ENCODE measurements at places on chromosomes 11 and 22.
A peak's percentile ranks its signal among the peaks of the same experiment; 100 is the strongest.

- DNase-seq, result no peak
Observed at GRCh38 chr11:67227726-67228125, 38.5 kb upstream of the GRK2 start.

- no peak for DNase-seq
Observed at GRCh38 chr11:2381494-2382128, 4.5 kb downstream of the CD81 start.

- DNase-seq, result no peak
Observed at GRCh38 chr11:35144136-35144741, 5.3 kb downstream of the CD44 start.

GRCh38 chr11:94144216-94144615 lies 15.6 kb downstream of the PANX1 start:
- DNase-seq, result no peak

DNA sequence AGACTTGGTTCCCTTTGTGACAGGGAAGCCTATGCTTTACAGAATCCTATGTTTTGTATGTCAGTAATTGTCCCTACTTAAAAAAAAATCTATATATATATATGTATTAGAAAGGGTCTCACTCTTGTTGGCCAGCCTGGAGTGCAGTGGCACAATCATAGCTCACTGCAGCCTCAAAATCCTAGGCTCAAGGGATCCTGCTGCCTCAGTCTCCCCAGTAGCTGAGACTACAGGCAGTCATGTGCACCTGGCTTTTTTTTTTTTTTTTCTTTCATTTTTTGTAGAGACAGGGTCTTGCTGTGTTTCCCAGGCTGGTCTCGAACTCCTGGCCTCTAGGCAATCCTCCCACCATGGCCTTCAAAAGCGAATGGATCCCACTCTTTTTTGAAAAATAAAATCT lies 2.1 kb upstream of the NEAT1 start:
- no peak for DNase-seq

GRCh38 chr22:18130018-18130417 lies 19.4 kb downstream of the TUBA8 start:
- no peak for DNase-seq

DNA sequence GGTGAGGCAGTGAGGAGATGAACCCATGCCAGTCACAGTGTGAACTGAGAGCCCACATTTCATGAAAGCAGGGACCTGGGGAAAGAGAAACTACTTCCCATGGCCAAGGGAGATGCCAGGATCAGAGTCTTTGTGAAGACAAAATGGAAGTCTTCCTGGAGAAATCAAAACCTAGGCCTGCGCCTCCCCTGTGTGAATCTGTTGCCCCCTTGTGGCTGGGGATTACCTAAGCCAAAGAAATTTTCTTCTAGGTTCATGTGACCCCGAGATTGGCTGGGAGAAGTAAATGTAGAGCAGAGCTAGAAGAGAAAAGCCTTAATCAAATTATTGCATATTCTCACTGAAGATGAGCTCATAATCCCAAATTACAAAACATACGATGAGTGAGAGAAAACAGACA lies 1075.3 kb downstream of the TBC1D22A start:
- no peak for DNase-seq

DNA sequence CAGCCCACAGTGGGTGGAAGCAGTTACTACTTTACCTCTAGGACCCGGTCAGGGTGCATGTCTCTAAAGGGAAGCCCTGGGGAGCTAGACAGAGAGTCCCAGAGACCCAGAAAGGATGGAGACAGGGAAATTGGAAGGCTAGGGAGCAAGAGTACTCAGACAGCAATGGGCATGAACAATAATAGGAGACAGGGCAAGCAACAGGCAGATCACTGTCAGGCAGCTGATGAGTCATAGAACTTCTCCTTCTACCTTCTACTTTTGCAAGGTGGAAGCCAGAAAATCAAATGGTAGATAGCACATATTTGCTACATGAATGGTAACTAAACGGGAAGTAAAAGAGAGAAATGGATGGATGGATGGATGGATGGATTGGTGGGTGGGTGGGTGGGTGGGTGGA lies 19.6 kb downstream of the CD5 start:
- DNase-seq, result no peak

DNA sequence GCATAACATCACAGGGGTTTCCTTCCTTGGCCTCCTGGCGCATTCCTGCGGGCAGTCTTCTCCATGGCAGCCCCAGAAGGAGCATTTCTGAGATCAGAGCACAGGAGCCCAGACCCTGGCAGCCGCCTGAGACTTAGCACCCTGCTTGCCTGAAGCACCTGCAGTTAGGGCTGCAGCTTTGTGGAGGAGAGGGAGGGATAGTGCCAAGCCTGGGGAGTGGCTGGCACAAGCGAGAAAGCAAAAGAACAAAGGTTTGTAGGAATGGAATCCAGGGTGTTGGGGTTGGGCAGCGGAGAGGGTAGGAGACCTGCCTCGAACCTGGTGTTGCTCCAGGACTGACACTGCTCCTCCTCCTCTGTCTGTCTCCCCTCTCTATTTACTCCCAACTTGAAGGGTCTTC lies 66.9 kb downstream of the SCN3B start:
- DNase-seq, result no peak

DNA sequence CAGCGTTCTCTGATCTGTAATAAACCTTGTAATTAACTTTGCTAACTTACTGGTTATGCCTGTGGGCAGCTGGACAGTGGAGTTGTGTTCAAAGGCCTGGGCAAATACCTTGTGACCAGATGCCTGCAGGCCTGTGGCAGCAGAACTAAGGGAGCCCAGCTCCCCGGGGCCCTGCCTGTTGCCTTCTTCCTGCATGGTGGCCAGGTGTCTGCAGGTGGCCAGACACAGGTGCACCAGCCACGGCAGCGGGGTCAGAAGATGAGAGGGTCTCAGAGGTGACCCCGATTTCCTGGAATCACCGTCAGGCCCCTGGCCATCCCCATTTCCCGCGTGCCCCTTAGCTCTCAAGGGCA lies 127.2 kb downstream of the OSBP2 start:
- no peak for DNase-seq

DNA sequence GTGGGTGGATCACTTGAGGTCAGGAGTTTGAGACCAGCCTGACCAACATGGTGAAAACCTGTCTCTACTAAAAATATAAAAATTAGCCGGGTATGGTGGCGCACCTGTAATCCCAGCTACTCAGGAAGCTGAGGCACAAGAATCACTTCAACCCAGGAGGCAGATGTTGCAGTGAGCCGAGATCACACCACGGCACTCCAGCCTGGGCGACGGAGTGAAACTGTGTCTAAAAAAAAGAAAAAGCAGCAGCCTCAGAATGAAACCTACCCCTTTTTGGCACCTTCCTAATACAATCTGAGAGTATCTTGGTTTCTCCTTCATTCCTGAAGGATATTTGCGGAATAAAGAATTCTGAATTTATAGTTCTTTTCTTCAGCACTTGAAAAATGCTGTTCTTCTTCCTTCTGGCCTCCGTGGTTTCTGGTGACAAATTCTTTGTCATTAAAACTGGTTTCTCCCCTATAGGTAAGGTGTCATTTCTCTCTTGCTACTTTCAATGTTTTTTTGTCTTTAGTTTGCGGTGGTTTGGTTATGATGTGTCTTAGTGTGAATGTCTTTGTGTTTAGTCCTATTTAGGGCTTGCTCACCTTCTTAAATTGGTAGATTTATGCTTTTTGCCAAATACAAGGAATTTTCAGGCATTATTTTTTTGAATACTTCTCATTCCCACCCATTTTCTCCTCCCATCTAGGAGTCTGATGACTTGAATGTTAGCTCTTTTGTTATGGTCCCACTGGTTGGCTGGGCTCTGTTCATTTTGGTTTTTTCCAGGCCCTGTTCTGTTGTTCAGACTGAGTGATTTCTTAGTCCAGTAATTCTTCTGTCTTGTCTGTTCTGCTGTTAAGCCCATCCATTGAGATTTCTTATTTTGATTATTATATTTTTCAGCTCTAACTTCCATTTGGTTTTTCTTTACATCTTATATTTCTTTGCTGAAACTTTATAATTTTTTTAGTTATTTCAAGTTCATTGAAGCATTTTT lies 15.4 kb downstream of the ASRGL1 start:
- DNase-seq, result no peak

DNA sequence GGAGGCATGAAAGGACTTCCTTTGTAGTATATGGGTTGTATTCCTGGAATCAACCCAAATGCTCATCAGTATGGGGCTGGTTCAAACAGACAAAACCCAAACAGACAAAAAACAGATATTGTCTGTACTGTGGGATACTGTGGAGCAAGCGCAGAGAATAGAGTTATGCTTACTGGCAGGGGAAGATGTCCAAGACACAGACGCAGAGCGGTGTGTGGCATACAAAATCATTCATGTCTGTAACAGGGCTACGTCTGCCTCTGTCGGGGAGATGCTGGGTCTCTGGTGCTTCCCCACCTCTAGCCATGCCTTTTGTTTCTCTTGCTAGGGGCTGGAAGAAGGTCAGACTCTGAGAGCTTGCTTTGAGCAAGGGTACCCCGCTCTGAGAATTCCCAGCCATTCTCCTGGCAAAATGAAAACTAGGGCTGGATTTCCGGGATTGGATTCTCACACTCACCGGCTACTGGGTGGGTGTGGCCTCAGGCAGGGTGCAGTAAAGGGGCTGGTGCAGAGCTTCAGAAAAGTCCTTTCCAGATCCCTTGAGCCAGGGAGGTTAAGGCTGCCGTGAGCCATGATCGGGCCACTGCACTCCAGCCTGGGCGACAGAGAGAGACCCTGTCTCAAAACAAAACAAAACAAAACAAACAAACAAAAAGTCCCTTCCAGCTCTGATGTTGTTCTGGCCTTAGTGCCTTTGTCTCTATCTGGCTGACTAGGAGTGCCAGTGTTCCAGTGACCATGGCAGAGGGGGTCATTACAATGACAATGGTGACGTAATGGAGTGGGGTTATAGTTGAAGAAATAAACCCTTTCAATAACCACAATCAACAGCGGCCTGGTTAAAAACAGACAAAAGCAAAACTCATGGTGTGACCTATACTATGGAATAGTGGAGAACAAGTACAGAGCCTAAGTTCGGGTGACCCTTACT lies 2.9 kb upstream of the ABCC8 start:
- peak; percentile 86 for DNase-seq

DNA sequence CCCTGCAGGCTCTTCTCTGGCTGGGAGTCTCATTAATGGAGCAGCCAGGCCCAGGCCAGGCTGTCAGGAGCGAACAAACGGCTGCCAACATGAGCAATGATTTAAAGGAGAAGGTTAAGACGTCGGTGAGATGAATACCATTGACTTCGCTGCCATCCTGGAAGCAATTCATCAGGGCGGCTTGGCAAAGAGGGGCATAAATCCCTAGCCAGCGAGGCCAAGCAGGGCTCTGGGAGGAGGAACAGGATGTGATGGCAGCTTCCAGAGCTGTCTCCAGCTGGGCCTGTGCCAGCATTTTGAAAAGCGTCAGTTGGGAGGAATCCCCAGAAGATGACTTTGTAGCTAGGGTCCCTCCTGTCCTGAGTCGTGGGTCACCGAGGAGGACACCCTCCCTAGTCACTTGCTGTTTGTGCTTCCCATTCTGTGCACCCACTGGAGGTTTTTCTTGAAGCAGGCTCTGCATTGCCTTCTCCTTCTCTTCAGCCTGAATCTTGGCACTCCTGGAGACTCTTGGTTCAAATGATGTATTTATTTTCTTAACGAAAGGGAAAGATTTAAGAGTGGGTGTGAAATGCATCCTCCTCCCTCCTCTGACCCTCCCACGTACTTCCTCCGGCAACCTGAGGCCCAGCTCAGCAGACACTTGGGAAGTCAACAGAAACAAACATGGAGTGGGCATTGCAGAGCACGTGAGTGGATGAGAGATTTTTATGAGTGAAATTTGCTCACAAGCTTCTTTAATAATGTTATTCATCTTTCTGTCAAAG lies 476.3 kb upstream of the CADM1 start:
- no peak for DNase-seq

GRCh38 chr11:35413598-35413997 lies 5.8 kb downstream of the SLC1A2 start:
- no peak for DNase-seq

DNA sequence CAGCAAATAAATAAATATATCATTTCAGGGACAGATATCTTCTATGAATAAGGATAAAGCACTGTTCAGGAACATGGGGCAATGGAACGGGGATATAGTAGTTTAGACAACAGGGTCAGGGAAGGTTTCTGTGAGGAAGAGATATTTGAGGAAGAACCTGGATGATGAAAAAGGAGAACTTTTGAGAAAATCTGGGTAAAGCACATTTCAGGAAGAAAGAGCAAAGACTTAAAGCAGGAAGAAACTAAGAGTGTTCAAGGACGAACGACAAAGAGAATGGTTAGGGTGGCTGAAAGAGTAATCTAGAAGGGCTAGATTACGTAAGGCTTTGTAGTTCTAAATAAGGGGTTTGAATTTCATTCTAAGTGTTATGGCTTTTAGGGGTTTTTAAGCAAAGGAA lies 12.7 kb downstream of the DDI1 start:
- DNase-seq, result no peak

DNA sequence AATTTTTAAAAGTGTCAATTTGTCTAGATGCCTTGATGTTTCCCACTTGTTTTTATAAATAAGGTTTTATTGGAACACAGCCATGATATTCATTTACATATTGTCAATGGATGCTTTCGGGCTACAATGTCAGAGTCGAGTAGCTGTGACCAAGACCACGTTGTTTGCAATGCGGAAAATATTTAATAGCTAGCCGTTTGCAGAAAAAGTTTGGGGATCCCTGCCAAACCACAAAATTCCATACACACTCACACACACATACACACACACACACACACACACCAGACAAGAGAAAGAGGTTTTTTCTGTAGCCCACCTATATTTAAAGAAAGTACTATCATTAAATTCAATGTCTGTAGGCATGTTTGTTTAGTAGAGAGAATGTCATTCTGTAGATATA lies 58.3 kb downstream of the TYR start:
- no peak for DNase-seq

GRCh38 chr11:115238791-115239190 lies 265.4 kb downstream of the CADM1 start:
- no peak for DNase-seq

DNA sequence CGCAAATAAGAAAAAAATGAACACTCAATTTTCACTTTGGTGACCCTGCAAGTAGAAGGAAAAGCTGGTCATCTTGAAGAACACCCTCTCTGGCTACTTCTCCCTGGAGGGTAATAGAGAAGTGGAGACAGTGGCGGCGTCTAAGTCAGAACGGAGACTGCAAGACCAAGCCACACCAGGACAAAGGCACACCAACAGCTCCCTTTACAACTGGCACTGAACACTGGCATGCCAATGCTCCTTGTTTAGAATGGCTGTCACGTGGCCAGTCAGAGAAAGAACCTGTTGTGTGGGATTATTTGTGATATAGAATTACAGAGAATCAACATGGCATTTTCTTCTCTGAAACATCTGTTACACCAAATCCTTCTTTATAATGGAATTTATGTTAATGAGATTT lies 61.3 kb upstream of the YPEL1 start:
- no peak for DNase-seq

DNA sequence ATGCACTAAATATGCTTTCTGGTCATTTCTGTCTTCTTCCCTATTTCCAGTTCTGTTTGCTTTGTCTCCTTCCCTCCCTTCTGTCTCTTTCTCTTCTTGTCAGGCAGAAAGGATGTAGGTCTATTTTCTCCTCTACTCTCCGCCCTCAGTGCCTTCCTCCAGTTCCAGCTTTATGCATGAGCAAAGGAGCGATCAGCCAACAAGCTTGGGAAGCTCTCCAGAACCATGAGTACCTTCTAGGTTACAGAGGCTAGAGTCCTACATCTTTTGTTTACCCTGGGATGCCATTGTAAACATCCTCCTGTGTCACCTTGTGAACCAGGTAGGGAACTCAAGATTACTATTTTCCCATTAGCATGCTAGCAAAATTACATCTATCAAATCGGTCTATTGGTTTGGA lies 7.9 kb upstream of the SPON1 start:
- DNase-seq, result no peak

Data from neuronal stem cell (in vitro differentiated cells).